Stimulated activated CD4-positive, alpha-beta T cell treated with anti-CD3 and anti-CD28 coated beads, Interleukin-1b, Interleukin-23, amount 100 ng/mL, for 1 hour (primary cell): ENCODE measurements at places on chromosomes 6 and 20.

- DNase-seq, result no peak
These were observed 170.3 kb upstream of the AHI1 start for GRCh38 chr6:135667691-135668455.

GRCh38 chr6:79173378-79173777 lies 61.1 kb downstream of the HMGN3 start:
- DNase-seq, result no peak

DNA sequence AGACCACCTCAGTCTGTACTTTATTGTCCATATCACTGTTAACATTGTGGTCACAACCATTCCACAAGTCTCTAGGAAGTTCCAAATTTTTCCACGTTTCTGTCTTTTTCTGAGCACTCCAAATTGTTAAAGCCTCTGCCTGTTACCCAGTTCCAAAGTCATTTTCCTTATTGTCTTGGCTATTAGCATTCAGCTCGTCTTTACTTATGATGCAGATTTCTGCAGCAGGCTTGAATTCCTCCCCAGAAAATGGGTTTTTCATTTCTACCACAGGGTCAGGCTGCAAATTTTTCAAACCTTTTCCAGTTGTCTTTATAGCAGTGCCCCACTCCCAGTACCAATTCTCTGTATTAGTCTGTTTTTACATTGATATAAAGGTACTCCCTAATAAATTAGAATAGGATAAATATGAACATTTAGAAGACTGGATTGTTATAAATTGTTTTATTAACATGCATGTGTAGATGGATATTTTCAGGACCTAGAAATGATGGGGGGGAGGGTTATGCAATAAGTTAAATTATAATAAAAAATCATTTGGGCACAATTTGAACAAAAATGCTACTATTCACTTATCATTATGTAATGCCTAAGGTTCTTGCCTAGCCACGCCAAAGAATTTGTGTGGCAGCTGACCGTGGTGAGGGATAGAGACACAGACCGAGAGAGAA lies 595.3 kb upstream of the ADGRB3 start:
- DNase-seq, result no peak

DNA sequence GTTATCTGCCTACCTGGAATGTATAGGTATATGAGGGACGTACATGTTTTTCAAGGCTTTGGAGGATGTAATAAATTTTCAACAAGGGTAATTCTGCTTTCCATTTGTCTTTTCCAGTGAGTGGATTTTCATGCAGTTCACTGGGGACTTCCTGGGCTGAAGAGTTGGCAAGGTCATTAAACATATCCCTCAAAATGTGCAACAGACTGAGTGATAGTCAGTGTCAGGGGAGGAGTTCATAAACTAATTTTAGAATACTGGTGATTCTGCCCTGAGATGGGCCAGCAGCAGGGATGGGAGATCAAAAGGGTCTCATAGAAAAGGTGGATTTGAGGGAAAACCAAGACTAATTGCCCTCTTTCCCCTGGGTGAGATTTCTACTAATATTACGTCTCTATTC lies 122.3 kb upstream of the CLDN20 start:
- no peak for DNase-seq

- no peak for DNase-seq
These were observed 739 bp downstream of the GSS start for GRCh38 chr20:34954904-34955230.

GRCh38 chr6:126113261-126113660 lies 126.9 kb downstream of the TRMT11 start:
- no peak for DNase-seq

- no peak for DNase-seq
These were observed 3.1 kb downstream of the CHMP4B start for GRCh38 chr20:33814238-33814712.

DNA sequence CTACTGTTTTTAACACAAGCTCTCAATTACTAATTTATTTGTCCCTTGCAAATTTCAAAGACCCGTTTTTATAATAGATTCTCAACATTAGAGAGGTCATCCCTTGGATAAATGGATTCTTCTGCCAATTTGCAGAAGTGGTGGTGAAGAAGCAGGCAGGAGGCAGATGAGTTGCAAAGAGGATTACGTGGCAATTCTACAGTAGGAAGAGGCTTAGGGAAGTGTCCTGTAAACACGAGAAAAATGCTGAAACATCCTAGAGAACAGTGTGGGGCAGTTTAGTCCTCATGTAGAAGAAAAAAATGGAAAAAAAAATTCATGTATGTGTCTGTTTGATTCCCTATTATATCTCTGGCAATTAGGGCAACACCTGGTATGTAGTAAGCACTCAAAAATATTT lies 87.6 kb downstream of the BMP2 start:
- DNase-seq, result no peak

GRCh38 chr20:44583157-44583556 lies 778 bp downstream of the PKIG start:
- no peak for DNase-seq

DNA sequence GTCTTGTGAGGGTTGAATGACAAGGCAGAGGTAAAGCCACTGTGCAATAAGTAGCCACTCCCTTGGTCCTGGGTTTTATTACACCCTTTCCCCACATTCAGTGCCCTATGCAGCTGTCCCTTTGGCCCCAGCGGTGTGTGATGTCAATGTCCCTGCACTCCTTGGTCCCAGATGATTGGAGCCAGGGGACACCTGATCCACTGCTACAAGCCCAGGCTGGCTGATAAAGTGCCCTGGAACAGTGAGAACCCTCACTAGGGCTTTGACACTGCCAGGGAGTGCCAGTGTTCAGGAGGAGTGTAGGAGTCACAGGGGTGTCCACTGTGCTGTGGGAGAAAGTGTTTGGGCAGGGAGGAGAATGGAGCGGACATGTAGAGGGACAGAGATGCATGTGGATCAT lies 30.4 kb downstream of the GABRR1 start:
- no peak for DNase-seq

DNA sequence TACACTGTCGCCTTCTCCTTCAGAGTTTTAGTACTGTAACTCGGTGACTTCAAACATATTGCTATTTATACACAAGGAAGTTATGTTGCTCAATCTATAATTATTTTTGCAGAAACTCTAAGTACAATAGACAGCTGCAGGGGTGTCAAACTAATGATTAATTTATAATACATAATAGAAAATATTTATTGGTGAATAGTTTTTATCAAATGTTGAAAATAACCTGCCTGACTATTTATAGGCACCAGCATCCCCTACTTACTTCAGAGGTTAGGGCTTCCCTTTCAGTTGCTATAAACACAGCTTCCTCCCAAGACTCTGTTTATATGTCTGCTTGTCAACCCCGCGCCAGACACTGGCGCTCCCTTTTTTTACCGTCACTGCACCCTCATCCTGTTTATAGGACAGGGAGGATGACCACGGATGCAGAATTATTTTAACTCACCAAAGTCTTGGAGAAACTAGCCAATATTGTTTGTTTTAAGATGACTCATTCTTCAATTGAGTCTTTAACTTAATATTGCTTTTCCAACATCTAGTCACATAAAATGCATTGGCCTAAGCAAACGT lies 225.0 kb downstream of the ALDH8A1 start:
- no peak for DNase-seq

DNA sequence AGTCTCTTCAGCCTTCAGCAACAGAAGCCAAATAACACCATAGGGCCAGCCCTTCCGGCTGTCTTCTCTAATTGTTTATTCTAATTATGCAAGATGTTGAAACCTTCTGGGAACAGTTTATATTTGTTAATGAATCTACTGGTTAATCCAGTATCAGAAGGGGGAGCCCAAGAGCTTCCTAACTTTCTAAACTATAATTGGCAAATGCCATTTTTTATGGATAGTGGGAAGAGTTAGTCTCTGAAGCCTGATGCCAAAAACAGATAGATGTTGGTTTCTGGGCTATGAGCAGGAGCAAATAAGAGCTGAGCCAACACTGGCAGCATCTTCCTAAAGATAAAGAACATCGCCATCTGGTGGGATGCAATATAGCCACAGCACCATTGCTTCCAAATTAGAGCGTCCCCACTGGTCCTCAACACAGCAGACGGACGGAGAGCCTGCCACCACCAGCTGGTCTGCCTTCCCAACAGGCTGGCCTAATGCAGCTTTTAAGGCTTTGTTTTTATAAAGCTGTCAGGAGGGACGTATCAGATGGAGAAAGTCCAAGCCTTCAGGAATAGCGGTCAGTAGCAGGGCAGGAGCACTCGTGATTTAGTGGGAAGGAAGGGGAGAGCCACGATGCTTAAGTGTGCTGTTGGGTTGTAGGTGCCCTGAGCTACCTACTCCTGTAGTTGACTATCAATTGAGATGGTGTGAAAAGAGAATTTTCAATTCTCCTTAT lies 118.8 kb downstream of the RALGAPA2 start:
- DNase-seq, result no peak

DNA sequence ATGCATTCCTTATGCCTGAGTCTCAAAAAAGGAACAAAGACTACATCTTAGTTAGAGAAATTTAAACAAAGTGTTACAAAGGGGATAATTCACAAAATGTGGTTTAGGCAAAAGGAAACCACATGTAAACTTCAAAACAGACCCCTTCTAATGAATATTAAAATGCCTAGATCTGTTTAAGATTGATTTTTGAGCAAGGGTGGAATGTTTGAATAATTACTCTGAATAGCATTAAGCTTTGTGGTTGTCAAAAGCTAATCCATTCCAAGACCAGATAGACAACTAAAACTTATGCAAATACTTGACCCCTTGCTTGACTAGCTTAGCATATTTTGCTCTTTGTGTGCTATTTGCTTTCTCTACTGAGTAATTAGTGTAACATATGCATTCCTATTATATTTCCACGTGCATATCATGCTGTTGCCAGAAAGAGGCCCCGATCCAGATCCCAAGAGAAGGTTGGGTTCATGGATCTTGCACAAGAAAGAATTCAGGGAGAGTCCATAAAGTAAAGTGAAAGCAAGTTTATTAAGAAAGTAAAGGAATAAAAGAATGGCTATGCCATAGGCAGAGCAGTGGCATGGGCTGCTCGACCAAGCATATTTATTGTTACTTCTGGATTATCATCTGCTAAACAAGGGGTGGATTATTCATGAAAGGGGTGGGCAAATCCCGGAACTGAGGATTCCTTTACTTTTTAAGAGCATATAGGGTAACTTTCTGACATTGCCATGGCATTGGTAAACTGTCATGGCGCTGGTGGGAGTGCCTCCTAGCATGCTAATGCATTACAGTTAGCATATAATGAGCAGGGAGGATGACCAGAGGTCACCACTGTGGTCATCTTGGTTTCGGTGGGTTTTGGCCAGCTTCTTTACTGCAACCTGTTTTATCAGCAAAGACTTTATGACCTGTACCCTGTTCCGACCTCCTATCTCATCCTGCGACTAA lies 1193.4 kb upstream of the EYS start:
- DNase-seq, result no peak

- DNase-seq, result no peak
These were observed 22.3 kb downstream of the QKI start for GRCh38 chr6:163436843-163437242.

- DNase-seq, result no peak
These were observed 35.8 kb upstream of the HLA-C start for GRCh38 chr6:31307669-31308049.

DNA sequence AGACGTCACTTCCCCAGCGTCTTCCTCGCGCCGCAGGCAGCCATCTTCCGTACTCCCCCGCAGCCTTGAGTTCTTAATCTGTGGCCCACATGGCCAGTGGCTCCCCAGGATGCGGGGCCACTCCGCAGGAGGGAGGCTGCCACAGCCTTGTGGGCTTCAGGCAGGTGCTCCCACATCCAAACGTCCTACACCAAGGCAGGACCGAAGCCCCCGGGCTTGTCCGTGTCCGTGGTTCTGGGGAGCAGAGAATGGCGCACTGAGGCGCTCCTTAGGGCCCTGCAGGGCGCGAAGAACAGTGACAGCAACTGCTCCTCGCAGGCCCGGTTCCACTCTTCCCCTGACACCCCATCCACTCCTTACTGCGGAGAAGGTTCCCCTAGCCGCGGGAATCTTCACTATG lies 755.8 kb downstream of the PRIM2 start:
- no peak for DNase-seq

- DNase-seq, result no peak
These were observed 11.8 kb upstream of the CCN5 start for GRCh38 chr20:44703183-44703925.

- no peak for DNase-seq
These were observed 3.3 kb upstream of the THEMIS start for GRCh38 chr6:127904160-127904559.
